ENCODE measurements at places on chromosomes 1 and 21.

- no peak for DNase-seq
Observed at GRCh38 chr1:54459726-54460191, 53.6 kb upstream of the SSBP3 start.

GRCh38 chr1:180905927-180906326 is 6.8 kb upstream of the KIAA1614 start:
- DNase-seq = no peak

GRCh38 chr1:10495952-10496351 is 21.2 kb downstream of the PEX14 start:
- DNase-seq = no peak

- no peak for DNase-seq
Observed at GRCh38 chr1:26799479-26800142, 11.9 kb downstream of the PIGV start.

DNA sequence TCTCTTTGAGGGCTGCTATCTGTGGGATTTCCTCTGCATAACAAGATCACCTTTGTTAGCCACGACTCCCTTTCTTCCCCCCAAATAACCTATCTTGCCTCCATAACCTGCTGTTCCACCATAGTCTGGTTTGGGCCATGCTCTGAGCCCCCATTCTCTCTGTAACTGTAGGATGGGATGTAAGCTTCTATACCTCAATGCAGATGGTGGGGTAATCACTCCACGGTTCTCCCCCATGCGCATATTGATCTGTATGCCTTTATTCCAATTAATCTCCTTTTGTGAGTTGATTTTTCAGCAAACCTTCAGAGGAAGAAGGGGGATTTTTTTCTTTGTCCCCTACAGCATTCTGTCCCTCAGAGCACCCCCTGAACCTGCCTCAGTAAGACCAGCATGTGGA is 170.1 kb upstream of the IRF2BP2 start:
- no peak for DNase-seq

Data from stimulated activated CD8-positive, alpha-beta memory T cell treated with anti-CD3 and anti-CD28 coated beads, Interleukin-7, amount 100 ng/mL, for 1 hour (primary cell).